ENCODE measurements at places on chromosomes 4 and X.

DNA sequence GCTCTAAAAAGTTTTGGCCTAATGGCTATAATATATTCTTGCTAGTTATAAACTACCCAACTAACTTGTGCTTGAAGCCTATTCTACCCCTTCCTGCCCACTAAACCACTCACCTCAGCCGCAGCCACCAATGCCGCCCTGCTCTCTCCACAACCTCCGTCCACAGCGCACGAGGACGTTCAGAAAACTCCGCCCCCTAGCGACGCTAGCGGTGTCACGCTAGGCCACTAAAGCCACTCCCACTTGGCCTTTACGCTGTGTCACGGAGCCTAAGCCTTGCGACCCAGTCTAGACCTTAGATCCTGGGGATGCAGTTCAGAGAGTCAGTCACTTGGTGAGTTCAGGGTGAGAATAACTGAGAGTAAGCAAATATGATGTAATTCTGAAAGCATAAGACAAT lies at the start of gene TEX11:
Gene TEX11, minus strand, starts transcription at position 171 of the 400 bp plus-strand sequence. CDS start 922 bp downstream, outside the sequence.
- no peak for DNase-seq

DNA sequence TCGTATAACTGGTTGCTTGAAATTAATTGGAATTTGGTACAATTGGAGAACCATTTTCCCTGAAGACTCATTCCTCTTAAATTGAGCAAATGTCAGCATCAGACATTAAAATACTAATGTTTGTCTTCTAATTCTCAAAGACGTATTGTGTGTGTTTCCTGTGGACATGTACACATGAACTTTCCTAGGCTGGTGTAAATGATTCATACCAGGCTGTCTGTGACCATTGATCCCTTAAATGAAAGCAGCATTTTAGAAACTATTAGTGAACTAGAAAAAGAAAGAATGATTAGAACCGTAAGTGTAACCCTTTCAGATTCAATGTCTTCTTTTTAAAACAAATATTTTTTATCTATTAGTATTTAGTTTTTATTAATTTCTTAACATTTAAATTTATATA lies 332.9 kb downstream of the PPP3CA start:
- DNase-seq = no peak

DNA sequence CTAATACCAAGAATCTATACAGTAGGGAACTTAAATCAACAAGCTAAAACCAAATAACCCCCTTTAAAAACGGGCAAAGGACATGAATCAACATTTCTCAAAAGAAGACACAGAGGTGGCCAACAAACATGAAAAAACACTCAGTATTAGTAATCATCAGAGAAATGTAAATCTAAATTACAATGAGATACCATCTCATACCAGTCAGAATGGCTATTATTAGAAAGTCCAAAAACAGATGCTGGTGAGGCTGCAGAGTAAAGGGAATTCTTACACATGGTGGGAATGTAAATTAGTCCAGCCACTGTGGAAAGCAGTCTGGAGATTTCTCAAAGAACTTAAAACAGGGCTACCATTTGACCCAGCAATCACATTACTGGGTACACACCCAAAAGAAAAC lies 167.8 kb downstream of the PACRGL start:
- no peak for DNase-seq

DNA sequence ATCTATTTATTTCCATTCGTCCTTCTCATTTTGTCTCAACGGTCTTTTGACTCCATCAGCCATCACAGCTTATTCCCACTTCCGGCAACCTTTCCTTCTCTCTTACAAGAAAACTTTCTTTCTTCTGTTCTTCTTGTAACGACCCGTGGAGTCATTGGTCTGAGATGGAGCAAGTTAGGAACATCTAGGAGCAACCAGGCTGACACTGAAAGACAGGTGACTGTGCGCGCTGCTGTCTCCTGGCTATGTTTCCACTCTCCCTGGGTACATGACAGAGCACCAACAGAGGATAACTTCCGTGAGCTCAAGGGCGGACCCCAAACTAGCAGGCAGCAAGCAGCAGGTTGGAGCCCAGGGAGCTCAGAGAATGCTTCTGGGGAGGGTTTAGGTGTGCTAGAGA lies 2.5 kb downstream of the FGF5 start:
- no peak for DNase-seq

DNA sequence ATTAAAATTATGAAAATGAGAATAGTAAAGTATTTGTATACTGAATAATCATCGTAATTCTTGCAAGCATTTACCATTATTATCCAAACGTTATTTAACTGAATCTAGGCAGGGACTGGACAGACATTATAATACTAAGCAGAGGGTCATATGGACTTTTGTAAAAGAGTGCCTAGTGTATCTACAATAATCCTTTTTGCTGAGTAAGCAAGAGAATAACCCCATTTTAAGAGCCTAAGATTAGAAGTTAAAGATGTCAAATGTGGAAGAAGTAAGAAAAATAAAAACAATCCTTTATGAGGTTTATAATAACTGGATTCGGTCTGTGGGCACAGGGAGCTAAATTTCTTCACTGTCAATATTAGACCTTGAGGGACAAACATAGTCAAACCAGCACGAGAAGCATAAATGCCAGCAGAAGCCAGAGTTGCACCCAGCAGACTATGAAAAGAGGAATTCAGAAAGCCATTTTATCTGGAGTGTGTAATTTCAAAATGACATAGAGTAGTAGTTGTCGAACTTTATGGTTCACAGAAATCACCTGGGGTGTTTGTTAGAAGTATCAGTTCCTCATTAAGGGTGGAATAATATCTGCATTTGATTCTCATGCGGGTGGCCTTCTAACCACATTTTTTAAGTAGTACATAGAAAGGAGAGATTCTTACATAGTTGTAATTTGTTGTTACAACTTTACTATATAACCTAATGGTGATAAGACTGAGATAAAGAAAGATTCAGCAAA lies 39.7 kb upstream of the DCLK2 start:
- no peak for DNase-seq

DNA sequence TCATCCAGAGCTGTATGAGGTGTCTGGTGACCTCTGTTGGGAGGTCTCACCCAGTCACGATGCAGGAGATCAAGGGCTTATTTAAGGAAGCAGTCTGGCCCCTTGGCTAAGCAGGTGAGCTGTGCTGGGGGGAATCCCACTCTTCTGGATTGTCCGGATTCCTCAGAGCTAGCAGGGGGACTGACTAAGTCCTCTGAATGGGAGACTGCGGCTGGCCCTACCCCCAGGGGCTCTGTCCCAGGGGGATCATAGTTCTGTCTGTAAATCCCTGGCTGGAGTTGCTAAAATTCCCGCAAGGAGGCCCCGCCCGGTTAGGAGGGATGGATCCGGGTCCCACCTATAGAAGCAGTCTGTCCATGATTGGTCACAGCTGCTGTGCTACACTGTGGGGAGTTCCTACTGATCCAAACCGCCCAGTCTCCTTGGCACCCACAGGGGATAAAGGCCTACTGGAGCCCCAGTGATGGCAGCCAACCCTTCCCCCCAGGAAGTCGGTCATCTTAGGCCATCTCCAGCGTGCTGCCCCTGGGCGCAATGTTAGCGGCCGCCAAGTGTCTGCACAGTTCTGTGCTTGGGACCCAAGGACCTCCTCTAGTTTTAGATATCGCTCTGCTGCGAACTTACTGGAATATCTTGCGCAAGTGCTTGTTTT lies 118.2 kb upstream of the KLF8 start:
- DNase-seq = no peak

DNA sequence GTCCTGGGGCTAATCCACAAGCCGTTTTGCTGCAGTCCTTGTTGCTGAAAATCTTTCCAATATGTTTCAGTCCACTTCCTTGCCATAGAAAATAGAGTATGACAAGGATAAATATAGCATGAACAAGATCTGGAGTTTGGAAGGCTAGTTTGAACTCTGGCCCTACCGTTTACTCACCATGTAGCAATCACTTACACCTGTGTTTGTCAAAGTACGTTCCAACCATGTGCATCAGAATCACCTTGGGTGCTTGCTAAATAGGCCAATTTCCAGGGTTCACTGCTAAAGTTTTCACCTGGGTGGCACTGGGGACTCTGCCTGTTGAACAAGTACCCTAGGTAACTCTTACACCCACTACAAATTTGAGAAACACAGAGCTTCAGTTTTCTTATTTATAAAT lies 188.9 kb downstream of the ENOX2 start:
- no peak for DNase-seq

DNA sequence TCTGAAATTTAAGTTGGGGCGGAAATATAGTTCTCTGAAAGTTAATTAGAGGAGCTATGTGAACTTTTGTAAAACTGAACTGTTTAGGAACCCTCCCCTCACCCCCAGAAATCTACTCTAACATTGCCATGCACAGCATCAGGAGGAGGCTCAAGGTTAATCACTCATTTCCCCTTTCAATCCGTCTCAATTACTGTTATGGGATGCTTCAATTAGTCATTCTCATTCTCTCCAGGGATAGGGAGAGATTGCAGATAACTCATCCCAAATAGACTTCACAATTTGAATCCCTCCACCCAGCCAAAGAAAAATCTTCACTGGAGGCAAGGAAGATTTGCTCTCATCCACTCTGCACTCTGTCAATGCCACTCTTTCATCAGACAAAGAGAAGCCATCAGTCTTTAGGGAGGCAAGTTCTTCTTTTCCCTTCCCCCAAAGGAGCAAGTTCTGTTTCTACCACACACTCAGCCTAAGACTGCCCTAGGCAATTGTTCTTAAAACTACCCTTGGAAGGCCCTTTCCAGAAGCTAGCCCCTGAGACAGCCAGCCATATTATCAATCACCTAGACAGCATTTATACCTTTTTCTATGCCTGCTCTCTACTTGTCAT lies 140.4 kb downstream of the SLC10A7 start:
- no peak for DNase-seq

- no peak for DNase-seq
Measured at GRCh38 chr4:88623097-88623496, 30.8 kb downstream of the HERC3 start.

- no peak for DNase-seq
Measured at GRCh38 chr4:104063341-104063740, 343.6 kb upstream of the TACR3 start.

All from NCI-H2227 treated with DMSO at 0.1 percent for 48 hours (cell line).